ENCODE measurements at places on chromosomes 3 and 15.

- no peak for DNase-seq
Observed at GRCh38 chr15:44308889-44309288, 20.4 kb downstream of the GOLM2 start.

DNA sequence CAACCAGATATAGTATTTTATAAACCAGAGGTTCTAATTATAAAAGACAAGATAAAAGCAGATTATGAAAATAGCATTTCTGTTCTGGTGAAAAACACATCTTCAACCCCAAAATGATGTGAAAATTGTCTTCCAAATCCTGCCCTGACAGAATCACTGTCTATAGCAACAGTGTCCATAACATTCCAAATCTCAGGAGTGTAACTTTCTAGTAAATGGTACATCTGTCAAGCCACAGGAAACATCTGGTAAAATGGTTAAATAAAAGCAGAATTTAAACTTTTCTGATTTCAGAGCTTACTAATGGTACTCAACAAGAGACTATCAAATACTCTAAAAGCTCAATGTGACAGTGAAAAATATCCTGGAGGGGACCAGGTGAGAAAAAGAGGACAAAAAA, 60.5 kb downstream of the VGLL4 start:
- DNase-seq: no peak

DNA sequence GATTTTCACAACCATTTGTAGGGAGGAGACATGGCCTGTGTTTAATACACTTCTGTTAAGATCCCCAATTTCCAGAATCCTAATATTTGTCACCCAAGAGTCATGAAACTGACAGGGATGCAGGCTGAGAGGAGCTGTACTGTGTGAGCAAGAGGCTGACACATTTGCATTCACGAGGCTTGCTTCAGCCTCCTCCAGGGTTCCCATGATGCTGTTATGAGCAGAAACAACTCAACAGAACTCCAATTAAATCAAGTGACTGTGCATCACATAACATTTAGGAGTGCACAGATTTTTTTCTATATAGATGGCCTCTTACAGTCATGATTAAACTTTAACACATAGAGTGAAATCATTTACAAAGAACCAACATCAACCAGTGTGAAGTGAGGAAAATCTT, 292.3 kb upstream of the STT3B start:
- DNase-seq: no peak

DNA sequence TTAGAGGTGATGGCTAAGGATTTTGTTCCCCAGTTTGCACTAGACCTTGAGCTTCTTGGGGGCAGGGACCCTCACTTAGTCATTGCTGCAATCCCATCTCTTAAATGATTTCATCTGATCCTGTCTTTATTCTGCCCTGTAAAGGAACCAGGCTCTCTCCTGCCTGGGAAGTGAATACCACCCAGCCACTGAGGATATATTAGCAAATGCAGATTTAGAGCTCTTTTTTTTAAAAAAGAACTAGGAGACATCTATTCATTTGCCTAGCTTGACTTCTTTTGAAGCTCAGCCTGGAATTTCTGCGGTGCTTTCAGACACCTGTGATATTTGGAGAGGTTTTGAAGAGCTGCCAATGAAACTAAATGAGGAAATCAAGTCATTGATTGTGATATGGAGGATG, 41.8 kb downstream of the CA12 start:
- no peak for DNase-seq

DNA sequence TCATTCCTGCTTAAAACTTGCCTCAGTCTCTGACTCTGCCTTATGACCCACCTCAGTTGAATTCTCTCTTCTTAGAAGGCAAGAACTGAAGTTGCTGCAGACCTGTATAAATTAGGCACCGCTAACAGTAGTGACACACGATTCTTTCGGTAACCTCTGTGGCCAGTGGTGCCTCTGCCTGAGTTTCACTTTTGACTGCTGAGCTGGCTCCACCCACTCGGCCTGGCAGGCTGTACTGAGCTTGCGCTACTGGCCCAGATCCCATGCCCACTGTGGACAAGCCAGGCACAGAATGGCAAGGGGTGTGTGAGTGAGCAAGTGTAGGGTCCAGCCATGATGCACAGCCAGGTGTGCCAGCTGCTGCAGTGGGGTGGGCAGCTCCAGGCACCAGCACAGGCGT, 19.1 kb upstream of the EIF1B start:
- no peak for DNase-seq

DNA sequence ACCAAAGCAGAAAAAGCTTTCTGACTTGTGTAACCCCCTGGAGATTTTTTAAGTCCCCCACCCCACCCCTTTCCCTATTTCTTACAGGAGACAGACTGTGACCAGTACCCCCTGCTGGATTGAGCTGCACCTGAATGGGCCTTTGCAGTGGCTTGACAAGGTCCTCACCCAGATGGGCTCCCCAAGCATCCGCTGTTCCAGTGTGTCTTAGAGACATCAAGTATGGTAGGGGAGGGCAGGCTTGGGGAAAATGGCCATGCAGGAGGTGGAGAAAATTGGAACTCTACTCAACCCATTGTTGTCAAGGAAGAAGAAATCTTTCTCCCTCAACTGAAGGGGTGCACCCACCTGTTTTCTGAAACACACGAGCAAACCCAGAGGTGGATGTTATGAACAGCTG, 64.1 kb downstream of the AAGAB start:
- DNase-seq: no peak

GRCh38 chr15:31149088-31149505, 47.6 kb upstream of the TRPM1 start:
- DNase-seq: no peak
